Lung (tissue), 17 donors: ENCODE measurements at places on chromosomes 6 and 20. TPM values are rescaled to one million over a fixed set of nuclear protein-coding genes. Genes with fewer than 3 reads are reported as not detected.

Gene TBC1D7
- 30.1 TPM for total RNA-seq

Gene HNF4A
- total RNA-seq = 0.67 TPM

Gene B3GAT2
- 0.65 TPM for total RNA-seq

Gene CST7
- 5.0 TPM for total RNA-seq

Gene NCOA7
- total RNA-seq = 67.8 TPM

Gene SRSF6
- 91.0 TPM for total RNA-seq

Gene C20orf96
- total RNA-seq = 22.4 TPM

Gene LRRC1
- total RNA-seq = 11.0 TPM

Gene KHDRBS2
- 43.9 TPM for total RNA-seq

GRCh38 chr6:118101831-118102345, 194.8 kb downstream of the SLC35F1 start:
- no peak overlapping the region for H3K4me3 ChIP-seq
- no peaks in the 10 kb centered on the region for H3K36me3 ChIP-seq
- peaks cover 13% of the 10 kb centered on the region for H3K4me1 ChIP-seq
- no peaks in the 10 kb centered on the region for H3K27me3 ChIP-seq

GRCh38 chr20:52096117-52096516, 95.5 kb downstream of the ZFP64 start:
- no peaks in the 10 kb centered on the region for H3K27me3 ChIP-seq
- no peak for DNase-seq
- no peak overlapping the region for H3K27ac ChIP-seq
- H3K4me1 ChIP-seq = no peaks in the 10 kb centered on the region
- peaks cover 2% of the 10 kb centered on the region for H3K36me3 ChIP-seq

GRCh38 chr20:51422514-51423289, 119.8 kb downstream of the NFATC2 start:
- no peaks in the 10 kb centered on the region for H3K27me3 ChIP-seq
- no peak overlapping the region for H3K27ac ChIP-seq
- no peak for DNase-seq
- no peaks in the 10 kb centered on the region for H3K36me3 ChIP-seq
- peaks cover 14% of the 10 kb centered on the region for H3K4me1 ChIP-seq

- H3K27me3 ChIP-seq = no peaks in the 10 kb centered on the region
- H3K36me3 ChIP-seq = no peaks in the 10 kb centered on the region
- H3K27ac ChIP-seq = no peak overlapping the region
- no peak for DNase-seq
- H3K4me3 ChIP-seq = no peak overlapping the region
These were observed 48.9 kb upstream of the BHLHE23 start for GRCh38 chr20:63055575-63056235.

DNA sequence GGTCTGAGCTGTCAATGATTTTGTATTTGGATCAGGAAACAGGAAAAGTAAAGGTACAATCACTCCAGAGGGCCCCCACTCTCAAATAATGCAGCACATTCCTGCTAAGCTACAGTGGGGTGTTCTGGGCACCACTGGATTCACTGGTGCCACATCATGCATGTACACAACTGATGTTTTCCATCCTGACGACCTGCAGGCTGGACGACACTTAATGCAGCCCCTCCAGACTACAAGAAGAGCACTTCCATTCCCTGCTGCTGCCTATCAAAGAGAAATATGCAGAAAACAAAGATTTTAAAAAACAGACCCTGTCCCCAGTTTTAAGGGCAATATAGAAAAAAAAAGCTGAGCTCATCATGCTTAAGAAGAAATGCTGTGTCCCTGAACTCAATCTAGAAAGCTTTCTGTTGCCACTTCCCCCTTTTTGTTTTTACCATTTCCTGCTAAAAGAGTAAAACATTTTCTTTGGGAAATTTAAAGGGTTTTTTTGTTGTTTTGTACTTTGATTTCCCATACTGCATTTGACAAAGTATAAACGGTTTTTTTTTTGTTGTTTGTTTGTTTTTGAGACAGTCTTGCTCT, 35.5 kb downstream of the ABHD12 start:
- H3K36me3 ChIP-seq = no peaks in the 10 kb centered on the region
- H3K27me3 ChIP-seq = no peaks in the 10 kb centered on the region
- DNase-seq = no peak
- H3K27ac ChIP-seq = no peak overlapping the region

- H3K36me3 ChIP-seq = no peaks in the 10 kb centered on the region
- no peak overlapping the region for H3K27ac ChIP-seq
- DNase-seq = peak; percentile 32
- H3K4me1 ChIP-seq = no peaks in the 10 kb centered on the region
These were observed 327.0 kb downstream of the BMP2 start for GRCh38 chr20:7094438-7094997.

GRCh38 chr6:157929076-157929475, 52.6 kb upstream of the SYNJ2 start:
- no peaks in the 10 kb centered on the region for H3K4me1 ChIP-seq
- no peak for DNase-seq
- H3K4me3 ChIP-seq = no peak overlapping the region
- peaks cover 40% of the 10 kb centered on the region for H3K36me3 ChIP-seq

- no peak overlapping the region for H3K4me3 ChIP-seq
- H3K27me3 ChIP-seq = no peaks in the 10 kb centered on the region
- no peak overlapping the region for H3K27ac ChIP-seq
- no peak for DNase-seq
These were observed 47.9 kb upstream of the LIN28B start for GRCh38 chr6:104908888-104909525.

GRCh38 chr6:129146902-129147301, 264.0 kb downstream of the LAMA2 start:
- no peak overlapping the region for H3K27ac ChIP-seq
- no peak overlapping the region for H3K4me3 ChIP-seq
- no peak for DNase-seq

GRCh38 chr6:136685540-136686108, 106.7 kb downstream of the MAP3K5 start:
- H3K36me3 ChIP-seq = peaks cover 3% of the 10 kb centered on the region
- H3K27ac ChIP-seq = no peak overlapping the region
- H3K4me3 ChIP-seq = no peak overlapping the region
- H3K4me1 ChIP-seq = peaks cover 14% of the 10 kb centered on the region
- DNase-seq = no peak

GRCh38 chr20:10023911-10024310, 10.9 kb upstream of the ANKEF1 start:
- H3K4me3 ChIP-seq = no peak overlapping the region
- H3K27ac ChIP-seq = no peak overlapping the region
- no peaks in the 10 kb centered on the region for H3K36me3 ChIP-seq

- no peaks in the 10 kb centered on the region for H3K27me3 ChIP-seq
- no peaks in the 10 kb centered on the region for H3K4me1 ChIP-seq
- H3K36me3 ChIP-seq = peaks cover 17% of the 10 kb centered on the region
- no peak overlapping the region for H3K27ac ChIP-seq
These were observed 7.2 kb downstream of the GTF3C6 start for GRCh38 chr6:110965629-110966229.

DNA sequence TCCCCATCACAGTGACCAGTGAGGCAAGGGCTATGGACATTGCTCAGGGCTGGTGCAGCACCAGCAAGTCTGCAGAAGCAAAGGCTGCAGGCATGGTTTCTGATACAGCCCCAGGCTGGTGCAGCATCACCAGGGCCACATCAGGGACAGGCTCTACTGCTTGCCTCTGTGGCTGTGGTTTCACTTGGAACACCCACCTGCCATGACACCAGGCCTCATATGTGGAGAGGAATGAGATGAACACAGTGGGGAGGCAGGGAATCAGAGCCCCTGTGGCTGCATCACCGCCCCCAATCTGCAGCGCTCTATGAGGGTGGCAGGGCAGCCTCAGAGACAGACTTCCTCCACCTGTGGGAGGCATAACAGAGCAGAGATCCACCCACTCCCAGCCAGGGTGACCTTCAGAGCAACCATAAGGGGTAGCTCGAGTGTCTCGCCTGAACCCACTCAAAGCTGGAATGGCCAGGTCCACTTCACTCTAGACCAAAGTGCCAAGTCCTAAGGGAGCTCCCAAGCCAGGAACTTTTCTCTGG, 7.9 kb downstream of the RING1 start:
- DNase-seq = no peak
- peaks cover 4% of the 10 kb centered on the region for H3K4me1 ChIP-seq
- H3K36me3 ChIP-seq = no peaks in the 10 kb centered on the region

- no peaks in the 10 kb centered on the region for H3K4me1 ChIP-seq
- DNase-seq = no peak
- H3K27me3 ChIP-seq = no peaks in the 10 kb centered on the region
- no peak overlapping the region for H3K27ac ChIP-seq
These were observed 38.2 kb upstream of the FYN start for GRCh38 chr6:111911428-111911827.

DNA sequence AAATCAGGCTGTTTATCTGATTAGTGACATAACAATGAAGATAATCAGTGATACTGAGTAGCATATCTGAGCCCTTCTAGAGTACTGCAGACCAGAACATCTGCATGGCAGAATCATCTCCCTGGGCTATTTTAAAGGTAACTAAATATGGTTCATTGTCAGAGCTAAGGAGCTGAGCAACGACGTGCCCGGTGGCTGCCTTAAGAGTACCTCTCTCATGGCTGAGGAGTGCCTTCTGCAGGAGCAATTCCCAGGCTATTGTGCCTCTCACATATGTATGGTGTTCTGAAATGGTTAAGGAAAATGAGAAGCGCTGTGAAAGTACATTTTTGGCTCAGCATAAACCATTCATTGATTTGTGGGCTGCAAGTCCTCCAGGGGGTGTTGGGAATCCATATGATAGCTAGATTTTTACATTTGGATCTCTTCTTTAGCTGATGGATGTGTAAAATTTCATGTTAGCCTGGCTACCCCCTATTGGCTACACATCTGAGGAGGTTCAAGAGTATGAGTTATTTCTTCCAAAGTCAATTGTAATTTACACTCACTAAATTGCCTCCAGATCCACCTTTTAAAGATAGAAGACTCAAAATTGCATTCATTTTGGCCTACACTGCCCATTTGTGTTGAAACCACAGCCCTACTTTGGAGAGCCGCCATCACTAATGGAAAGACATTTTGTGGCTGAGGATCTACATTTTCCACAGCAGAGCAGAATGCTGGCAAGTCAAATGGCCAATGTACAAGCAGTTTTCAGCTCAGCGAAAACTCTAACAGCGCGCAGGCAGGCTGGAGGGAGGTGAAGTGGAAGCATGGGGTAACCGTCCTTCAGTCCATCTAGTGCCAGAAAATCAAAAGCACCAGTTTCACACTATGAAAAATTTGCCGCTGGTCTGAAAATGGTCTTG, 198.0 kb downstream of the SIM1 start:
- H3K27ac ChIP-seq = no peak overlapping the region
- H3K4me1 ChIP-seq = no peaks in the 10 kb centered on the region
- H3K36me3 ChIP-seq = no peaks in the 10 kb centered on the region

DNA sequence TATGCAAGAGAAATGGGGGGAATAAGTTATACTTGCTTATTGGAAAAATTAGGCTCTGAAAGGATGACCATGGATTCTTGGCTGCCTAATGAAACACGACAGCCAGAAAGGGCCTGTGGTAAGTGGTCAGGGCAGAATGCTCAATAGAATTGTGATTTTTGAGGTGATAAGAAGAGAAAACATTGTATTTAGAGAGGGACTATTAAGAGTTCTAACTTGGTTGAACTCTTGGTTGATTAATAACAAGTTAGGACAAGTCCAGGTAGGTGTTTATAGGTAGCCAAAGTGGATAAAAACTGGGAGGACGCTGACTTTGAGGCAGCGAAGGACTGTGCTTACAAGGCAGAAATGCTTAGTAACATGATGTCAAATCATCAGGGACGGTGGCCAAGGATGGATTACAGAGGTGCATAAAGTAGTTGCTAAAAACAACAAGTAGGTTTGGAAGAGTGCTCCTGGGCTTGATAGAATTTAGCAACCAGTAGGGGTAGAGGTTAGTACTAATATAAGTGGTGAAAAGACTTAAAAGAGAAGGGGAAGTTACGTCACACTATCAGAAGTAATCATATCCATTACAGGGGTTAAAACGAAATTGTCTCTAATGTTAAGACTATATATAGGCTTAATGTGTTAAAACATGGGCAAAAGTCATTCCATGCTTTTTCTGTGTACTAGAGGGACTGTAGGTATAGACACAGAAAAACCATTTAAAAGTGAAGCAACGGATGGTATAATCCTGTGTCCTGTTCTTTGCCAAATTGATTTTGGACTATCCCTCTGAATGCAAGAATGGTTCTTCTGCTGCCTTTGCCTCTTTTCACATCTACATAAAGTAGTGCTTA, 98.6 kb downstream of the EYA4 start:
- no peak overlapping the region for H3K4me3 ChIP-seq
- no peak overlapping the region for H3K27ac ChIP-seq
- H3K27me3 ChIP-seq = no peaks in the 10 kb centered on the region
- H3K4me1 ChIP-seq = no peaks in the 10 kb centered on the region

DNA sequence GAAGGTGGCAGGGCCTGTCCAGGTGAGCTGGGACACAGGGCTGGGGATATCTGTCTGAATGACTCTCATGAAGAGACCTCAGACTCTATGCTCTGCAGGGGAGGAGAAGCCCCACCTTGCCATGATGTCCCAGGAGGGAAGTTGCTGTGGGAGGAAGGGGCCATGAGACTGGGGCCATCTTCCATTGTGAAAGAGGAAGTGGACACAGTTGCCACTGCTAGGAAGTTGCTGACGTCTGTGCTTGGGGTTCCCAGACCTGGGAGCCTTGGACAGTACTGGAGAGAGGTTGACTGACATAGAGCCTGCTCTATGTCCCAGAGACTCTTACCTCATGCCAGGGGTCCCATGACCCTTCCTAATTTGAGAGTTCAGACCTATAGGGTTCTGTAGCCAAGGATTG, 24.5 kb downstream of the SIRPB1 start:
- no peak overlapping the region for H3K4me3 ChIP-seq
- no peak overlapping the region for H3K27ac ChIP-seq
- DNase-seq = no peak

DNA sequence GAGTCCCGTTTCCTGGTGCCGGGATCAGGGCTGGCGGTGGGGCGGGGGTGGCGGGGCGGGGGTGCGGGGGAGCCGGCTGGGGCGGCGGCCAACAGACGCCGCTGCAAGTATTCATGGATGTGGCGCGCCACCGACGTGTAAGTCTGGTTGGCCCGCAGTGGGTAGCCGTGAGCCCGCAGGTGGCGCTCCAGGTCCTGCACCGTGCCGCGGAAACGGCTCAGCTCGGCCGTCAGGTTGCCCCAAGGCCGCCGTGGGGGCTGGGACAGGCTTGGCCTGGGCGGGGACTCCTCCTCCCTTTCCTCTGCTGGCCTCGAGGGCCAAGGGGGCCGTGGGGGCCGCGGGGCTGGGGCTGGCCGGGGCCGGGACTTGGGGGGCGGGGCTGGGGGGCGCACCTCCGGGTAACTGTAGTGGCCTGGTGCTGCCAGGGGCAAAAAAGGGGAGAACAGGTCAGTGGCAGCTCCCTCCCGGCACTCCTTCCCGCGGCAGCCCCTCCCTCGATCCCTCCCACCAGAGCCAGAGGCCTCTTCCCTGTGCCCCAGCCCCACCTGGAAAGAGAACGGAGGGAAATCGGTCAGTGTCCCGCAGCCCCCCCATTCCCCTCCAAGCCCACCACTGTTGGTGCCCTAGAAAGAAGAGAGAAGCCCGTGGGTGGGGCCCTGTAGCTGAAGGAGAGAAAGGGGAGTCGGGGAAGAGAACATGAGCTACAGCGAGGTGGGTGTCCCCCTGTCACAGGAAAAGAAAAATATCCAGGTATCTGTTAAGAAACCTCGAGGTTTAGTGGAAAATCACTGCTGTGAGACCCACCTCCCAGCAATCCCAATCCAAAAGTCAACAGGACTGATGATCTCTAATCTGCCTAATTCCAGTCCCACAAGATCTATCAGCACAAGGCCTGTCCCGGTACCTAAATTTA, 21.3 kb downstream of the TNXB start:
- H3K36me3 ChIP-seq = peaks cover 2% of the 10 kb centered on the region
- H3K27ac ChIP-seq = no peak overlapping the region
- no peak overlapping the region for H3K4me3 ChIP-seq
- H3K4me1 ChIP-seq = peaks cover 18% of the 10 kb centered on the region
